ENCODE measurements at places on chromosomes 11 and 22.
A peak's percentile ranks its signal among the peaks of the same experiment; 100 is the strongest.

DNA sequence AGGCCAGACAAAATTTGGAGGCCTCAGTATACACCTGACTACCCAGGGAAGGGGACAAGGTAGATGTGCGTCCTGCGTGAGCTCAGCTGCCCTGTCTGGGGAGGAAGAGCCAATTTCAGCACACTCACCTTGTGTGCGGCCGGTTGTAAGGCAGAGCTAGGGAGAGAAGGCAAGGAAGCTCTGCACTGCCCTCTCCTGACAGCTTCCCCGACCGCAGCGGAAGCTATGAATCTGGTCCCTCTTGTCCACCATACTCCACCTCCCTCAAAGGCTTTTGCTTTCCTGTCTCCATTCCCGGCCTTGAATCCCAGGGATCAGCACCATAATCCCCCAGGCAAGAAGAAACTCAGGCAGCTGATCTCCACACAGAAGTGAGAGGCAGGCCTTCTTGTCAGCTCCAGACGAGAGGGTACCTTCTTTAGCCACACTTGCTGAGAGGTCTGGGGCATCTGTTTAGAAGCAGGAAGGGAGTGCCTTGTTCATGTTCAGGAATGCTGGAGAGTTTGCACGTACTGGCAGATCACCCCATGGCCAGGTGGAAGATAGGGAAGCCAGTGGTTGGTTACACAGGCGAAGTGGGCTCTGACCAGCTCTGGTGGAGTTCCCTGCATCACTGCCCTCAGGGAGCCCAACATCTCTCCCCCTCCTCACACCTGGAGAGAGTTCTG is 62.5 kb downstream of the FEZ1 start:
- peak; percentile 41 for DNase-seq

- no peak for DNase-seq
Observed at GRCh38 chr11:8719211-8719649, 36.6 kb downstream of the RPL27A start.

DNA sequence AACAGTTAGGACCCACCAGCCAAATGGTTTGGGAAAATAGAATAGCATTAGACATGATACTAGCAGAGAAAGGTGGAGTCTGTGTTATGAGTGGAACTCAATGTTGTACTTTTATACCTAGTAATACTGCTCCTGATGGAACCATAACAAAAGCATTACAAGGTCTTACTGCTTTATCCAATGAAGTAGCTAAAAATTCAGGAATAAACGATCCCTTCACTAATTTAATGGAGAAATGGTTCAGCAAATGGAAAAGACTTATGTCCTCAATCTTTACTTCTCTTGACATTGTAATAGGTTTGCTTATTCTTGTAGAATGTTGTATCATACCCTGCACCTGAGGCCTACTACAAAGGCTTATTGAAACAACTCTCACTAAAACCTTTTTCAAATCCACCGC is 50.2 kb downstream of the ZNF280B start:
- DNase-seq, result no peak

DNA sequence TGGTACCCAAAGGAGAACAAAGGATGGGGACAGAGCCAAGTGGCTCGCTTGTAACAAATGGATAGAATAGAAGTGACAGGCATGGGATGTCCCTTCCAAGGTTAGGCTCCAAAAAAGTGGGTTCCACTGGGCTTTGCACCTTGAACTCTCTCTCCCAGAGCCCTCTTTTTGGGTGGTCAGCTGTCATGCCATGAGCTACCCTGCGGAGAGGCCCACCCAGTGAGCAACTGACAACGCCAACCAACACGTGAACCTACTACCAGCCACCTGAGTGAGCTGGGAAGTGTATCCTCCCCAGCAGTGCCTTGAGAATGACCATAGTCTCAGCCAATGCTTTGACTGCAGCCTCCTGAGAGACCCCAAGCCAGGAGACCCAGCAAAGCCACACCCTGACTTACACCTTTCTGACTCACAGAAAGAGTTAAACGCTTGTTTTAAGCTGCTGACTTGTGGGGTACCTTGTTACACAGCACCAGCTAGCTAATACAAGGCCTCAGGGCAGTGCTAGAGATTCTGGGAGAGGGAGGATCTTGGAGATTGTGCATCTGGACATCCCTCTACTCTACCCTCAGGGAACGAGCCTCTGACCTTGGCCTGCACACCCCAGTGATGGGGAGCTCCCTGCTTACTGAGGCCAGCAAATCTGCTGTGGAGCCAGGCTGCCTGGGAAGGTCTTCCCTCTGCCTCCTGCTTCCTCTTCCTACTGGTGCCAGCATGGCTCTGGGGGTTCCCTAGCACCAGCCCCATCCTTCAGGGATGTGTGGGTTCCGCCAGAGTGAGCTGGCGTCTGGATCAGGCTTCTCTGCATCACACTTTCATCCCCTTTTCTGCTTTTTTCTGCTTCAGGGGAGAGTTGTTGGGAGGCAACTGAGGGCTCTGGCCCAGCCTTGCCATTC is 29.1 kb upstream of the RFPL3 start:
- no peak for DNase-seq

GRCh38 chr11:113372309-113372708 is 15.3 kb upstream of the ANKK1 start:
- DNase-seq, result no peak
